GM04503 (cell line): ENCODE measurements at places on chromosomes 13 and 19.
A peak's percentile ranks its signal among the peaks of the same experiment; 100 is the strongest.

GRCh38 chr19:53958168-53958571, 4.6 kb upstream of the CACNG8 start:
- DNase-seq: no peak

DNA sequence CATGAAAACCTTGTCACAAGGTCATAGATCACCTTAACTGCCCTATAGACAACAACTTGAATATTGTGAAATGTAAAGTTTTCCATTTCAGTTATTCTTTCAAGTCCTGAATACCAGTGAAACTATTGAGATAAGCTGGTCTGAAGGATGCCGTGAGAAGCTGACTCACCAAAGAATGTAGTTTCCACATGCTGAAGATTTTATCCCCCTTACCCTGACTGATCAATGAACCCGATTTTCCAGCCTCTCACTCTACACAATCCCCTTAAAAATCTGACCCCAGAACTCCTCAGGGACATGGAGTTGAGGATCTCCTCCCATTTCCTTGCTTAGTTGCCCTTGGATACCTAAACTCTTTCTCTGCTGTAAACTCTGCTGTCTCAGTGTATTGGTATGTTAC, 67.5 kb downstream of the POSTN start:
- DNase-seq: peak; percentile 23

GRCh38 chr13:48188131-48188530, 44.9 kb upstream of the ITM2B start:
- DNase-seq: no peak

GRCh38 chr19:40089462-40089861, 1.3 kb downstream of the ZNF780A start:
- DNase-seq: no peak

GRCh38 chr19:8377598-8377997, 12.6 kb upstream of the RAB11B start:
- DNase-seq: no peak

- DNase-seq: no peak
Measured at GRCh38 chr19:41364524-41365391, 809 bp upstream of the B9D2 start.
